Dermis microvascular lymphatic vessel endothelial cell (primary cell): ENCODE measurements at places on chromosomes 7 and 10. TPM values are rescaled to one million over a fixed set of nuclear protein-coding genes. Genes with fewer than 3 reads are reported as not detected.

DNA sequence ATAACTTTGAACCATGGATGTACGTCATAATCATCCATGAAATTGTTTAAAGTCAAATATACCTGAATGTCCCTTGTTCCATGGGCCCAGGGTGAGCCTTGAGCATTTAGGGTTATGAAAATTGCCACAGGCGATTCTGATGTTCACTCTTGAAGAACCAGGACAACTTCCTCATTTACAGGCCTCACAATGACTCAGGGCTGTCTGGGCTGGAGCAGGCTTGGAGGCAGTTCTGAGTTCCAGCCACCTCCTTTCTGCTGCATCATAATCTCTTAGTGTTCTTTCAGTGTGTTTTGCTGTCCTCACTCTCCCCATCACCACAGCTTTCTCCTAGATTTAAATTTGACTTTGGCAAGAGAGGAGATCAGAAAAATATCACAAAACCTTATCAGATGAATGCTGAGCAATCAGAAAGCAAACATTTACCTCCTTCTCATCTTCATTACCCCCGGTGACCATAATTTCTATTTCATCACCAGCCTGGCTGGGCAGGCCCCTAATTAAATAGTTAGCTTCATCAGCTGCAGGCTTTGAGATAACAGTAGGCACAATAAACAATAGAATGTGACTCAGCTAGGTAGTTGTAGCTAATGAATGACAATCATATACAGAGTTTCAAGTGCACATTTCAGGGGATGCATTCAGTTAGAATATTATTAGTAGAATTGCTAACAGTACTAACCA is 571.0 kb downstream of the SH2D4B start:
- DNase-seq, result no peak

- DNase-seq, result no peak
Observed at GRCh38 chr10:29691564-29692072, 56.8 kb upstream of the SVIL start.

MPP7 gene
- total RNA-seq, result 4.1 and 11.5 TPM in 2 replicates

DNA sequence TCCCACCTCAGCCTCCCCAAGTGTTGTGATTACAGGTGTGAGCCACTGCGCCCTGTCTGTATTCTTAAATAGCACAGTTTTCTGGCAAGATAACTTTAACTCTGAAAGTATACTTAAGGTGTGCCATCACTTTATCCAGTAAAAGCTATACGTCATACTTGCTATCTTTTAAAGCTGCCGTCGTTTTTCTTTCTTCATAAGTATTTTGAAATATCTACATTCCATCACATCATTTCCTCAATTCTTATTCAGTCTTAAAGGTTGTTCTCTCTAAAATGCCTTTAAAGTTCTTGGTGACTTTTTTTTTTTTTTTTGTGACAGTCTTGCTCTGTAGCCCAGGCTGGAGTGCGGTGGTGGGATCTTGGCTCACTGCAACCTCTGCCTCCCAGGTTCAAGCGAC is 34.7 kb downstream of the PTPN12 start:
- no peak for DNase-seq

DNA sequence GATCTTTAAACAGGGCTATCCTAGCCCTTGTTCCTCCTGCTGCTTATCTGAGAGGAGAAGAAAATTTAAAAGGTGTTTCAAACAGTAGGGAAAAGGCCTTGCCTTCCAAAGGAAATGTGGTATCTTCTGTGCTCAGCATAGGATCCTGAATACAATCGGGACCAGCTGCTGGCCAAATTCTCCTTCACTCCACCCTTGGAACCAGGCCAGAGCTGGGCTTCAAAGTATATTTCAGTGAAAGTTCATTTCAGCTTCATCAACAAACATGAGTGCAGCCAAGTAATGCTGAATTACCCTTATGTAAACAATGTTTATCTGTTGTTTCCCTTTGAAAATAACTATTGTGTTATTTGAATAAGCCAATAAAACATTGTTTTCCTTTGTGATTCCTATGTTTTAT is 146.5 kb upstream of the MEOX2 start:
- no peak for DNase-seq

- DNase-seq, result peak; percentile 92
Observed at GRCh38 chr10:97574374-97575126, 2.0 kb downstream of the ANKRD2 start.

DNA sequence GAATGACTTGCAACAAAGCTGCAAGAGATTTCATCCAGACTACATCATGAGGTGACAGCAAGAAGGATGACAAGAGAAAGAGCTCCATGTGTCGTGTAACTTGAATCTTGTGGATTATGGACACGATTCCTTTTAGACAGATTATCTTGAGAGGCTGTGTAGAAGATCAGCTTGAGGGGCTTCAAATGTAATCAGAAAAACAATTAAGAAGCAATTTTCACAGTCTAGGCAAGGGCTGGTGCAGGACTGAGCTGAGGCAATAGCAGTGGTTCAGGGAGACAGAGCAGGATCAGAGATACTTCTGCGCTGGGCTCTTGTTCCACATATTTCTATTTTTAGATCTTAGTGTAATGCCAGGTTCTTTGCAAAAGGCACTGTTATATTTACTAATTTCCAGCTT is 253.0 kb upstream of the COBL start:
- DNase-seq, result no peak

PAOX gene
- 3.1 and 6.6 TPM in 2 replicates for total RNA-seq

- DNase-seq, result peak; percentile 68
Observed at GRCh38 chr7:150567169-150567568, at the start of gene GIMAP4. TSS of gene GIMAP4 (plus strand) at chr7:150567390. CDS start at chr7:150569902, 2,512 bp downstream.

DNA sequence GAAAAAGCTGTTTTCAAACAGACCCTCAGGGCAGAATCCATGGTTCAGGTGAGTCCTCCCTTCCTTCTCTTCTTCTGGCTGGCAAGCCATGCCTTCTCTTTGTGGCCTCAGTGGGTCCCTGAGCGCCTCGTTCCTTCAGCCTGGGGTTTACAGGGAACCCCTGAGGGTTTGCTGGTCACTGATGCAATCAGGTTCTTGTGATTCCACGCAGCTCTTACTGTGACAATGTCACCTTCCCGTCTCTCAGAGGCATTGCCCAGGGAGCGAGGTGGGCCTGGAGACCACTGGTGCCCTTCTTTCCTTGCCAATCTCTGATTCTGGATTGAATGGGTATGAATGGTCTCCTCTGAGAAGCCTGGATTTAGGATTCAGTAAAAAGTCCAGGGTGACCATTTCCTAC is 132.2 kb downstream of the ADARB2 start:
- no peak for DNase-seq

DNA sequence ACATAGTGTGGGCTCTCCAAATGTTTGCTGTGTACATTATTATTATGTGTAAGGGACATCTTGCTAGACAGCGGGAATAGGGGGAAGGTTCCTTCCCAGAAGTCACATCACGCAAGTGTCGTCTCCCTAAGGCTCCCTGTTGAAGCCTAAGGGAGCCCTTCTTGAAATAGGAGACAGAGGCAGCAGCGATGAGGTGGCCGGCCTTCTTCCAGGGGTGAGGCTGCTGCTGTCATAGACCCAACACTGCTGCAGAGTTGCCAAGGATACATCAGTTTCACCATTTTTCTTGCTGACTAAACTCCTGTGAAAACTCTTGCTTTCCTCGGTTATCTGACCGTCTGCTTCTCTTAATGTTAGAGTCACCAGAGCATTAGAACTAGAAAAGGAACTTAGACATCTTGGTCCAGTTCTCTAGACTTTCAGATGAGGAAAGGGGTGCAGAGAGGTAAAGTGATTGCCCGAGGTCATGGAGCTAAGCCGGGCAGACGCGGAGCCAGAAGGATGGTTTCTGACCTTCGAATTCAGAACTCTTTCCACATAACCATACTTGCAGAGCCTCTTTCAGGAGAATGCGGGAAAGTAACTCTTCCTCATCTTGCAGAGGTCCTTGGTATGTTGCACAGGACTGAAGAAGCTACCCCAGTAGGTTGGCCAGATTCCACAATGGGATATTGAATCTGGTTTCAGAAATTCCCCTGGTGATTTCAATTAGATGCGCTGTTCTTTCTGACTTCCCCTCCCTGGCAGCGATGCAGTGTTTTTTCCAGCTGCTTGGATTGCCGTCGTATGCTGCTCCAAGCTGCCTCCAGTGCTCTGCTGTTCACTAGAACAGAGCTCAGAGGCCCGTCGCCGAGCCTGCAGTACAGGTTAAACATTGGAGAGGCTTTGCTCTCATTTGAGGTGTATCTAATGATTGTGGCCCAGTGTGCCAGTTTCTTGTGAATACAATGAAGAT is 217.1 kb downstream of the CAMK1D start:
- no peak for DNase-seq

- DNase-seq, result peak; percentile 86
Observed at GRCh38 chr10:102643336-102644065, 778 bp upstream of the TRIM8 start.

DNA sequence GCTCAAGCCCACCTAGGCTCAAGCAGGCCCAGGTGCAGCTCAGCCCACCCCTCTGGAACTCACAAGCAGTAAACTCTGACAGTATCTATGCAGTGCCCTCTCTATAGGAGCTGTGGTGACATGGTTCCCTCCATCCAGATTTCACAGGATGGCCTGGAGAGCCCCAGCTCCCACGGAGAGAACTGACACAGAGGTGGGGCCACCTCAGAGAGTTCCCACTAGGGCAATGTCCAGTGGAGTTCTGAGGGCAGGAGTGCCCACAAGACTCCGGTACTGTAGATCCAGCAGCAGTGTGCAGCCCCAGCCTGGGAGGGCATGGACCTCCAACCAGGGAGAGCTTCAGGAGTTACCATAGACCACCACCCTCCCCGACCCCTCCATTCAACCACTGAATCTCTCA is 37.3 kb upstream of the CNPY1 start:
- no peak for DNase-seq

DNA sequence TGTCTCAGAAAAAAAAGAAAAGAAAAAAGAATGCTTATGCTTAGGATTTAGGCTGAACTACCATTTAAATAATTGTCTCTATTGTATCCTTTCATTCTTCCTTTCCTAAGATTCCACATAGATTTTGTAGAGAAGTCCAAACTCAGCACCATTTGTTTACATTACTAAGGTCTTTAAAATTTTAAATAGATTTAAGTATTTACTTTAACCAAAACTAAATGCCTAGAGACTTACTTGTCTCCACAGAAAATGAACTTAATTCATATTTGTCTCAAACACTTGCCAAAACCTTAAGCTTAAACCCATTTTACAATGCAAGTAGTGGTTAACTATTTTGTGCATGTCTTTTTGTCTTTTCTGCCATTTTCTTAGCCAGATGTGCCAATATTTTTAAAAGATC is 54.1 kb upstream of the ABI1 start:
- no peak for DNase-seq

GRCh38 chr10:95792211-95792780 is 36.3 kb downstream of the ENTPD1 start:
- DNase-seq, result no peak

NRCAM gene
- total RNA-seq, result 1.5 and 3.3 TPM in 2 replicates

- DNase-seq, result no peak
Observed at GRCh38 chr7:12323415-12323814, 80.2 kb downstream of the VWDE start.

DNA sequence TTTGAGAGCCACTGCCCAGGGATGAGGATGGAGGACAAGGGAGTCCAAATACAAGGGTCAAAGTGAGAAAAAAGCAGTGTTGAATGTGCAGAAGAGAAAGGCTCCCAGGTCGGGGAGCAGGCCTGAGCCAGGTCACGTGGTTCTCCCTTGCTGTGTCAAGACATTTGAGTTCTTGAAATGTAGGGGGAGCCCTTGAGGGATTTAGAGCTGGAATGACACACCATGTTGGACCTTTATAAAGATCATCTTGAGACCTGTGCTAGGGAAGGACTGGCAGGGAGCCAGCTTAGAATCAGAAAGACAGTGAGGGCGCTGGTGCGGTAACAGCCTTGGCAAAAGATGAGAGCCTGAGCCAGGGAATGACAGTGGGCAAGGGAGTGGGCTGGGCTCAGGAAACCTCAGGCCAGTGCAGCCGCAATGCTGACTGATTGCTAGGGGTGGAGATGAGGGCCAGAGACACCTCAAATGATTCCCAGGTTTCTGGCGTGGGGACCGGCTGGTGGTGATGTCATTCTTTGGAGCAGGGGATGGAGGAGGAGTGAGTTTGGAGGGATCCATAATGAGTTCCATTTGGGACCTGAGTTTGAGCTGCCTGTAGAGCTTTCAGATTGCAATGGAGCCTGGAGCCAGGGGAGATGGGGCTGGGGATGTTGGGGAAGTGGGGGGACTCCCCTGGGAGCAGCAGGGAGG is 120.1 kb downstream of the PTPN20 start:
- DNase-seq, result no peak

HOGA1 gene
- 0.38 and 0.77 TPM in 2 replicates for total RNA-seq

GRCh38 chr10:130817046-130817624 is 494.4 kb downstream of the TCERG1L start:
- DNase-seq, result no peak

DNA sequence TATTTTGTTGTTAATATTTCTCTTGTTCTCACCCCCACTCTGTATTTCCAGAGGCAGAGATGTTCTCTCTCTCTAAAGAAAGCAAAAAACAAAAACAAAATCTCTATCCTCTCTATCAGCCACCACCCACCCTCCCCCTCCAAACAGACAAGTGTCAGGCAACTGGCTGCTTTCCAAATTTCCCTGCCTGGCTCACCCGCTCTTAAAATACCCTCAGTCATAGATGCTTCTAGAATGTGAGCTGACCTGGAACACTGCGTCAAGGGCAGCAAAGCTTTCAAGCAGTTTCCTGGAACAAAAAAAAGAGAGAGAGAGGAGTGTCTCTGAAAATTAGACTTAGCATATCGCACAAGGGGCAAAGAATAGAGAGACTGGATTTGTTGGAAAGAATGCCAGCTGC is 341.0 kb upstream of the ZMIZ1 start:
- no peak for DNase-seq

- DNase-seq, result no peak
Observed at GRCh38 chr10:126584836-126585235, 85.7 kb downstream of the C10orf90 start.

DNA sequence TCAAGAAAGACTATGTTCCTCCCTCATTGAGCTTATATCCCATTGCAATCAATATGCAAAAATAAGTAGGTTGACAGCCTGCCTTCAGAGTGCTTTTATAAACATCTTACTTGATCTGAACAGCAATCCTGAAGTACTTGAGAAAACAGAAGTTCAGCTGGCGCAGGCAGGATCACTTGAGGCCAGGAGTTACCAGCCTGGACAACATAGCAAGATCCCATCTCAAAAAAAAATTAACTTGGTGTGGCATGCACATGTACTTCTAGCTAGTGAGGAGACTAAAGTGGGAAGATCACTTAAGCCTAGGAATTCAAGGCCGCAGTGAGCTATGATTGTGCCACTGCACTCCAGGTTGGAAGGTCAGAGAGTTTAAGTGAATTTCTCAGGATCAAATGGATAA is 30.1 kb downstream of the LUC7L2 start:
- DNase-seq, result no peak

GRCh38 chr7:134547397-134548054 is 1.4 kb upstream of the AKR1B15 start:
- peak; percentile 23 for DNase-seq

- no peak for DNase-seq
Observed at GRCh38 chr10:89351780-89352597, 24.2 kb downstream of the IFIT3 start.
